ENCODE measurements at places on chromosomes 2 and 18.

- DNase-seq, result no peak
These were observed 276.5 kb downstream of the NBAS start for GRCh38 chr2:15284614-15285013.

GRCh38 chr2:107607054-107607453 is 219.6 kb upstream of the RGPD4 start:
- no peak for DNase-seq

GRCh38 chr2:151306621-151307020 is 17.2 kb upstream of the NMI start:
- no peak for DNase-seq

GRCh38 chr2:54290356-54291025 is 34.5 kb upstream of the TSPYL6 start:
- no peak for DNase-seq

- DNase-seq, result no peak
These were observed 26.6 kb upstream of the SPATS2L start for GRCh38 chr2:200279857-200280256.

DNA sequence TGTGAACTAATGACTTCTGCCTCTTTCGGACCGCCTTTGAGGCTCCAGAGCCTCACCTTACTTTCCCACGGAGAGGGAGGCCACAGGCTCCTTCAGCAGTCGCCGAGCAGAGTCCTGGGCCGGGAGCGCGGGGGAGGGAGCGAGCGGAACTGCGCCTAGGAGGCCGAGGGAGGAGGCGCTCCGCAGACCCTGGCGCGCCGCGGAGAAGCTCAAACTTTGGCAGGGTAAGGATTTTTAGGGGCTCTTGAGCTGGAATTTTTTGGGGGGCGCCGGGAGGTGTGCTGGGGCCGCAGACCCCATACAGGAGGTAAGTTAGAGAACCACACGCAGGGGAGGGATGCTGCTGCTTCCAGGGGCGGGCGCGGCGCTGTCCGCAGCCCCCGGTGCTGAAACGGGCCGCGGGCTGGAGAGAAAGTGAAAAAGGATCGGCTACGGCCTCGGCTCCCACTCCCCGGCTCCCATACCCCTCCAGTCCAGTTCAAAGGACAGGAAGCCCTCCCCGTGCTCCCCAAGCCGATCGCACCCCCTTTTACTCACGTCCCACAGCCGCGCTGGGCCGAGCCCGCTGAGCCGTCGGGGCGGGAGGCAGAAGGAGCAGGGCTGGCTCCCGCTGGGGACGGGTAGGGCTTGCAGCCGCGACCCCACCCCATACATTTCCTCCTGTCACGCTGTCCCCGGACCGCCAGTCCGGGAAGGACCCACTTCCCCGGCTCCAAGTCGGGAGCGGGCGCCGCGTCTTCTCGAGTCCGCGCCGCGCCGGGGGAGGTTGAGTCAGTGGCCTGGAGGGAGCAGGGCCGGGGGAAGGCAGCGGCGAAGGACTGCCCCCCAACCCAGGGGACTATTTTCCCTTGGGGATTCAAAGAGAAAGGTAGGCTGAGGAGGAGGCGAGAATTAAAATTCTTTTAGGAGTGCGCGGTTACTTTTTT is at the start of gene CNGA3:
Gene CNGA3 (plus strand): TSS at position 146 of the 926 bp plus-strand sequence. CDS start 23,520 bp downstream, outside the sequence.
- DNase-seq, result no peak

- DNase-seq, result no peak
These were observed 61.9 kb downstream of the LHCGR start for GRCh38 chr2:48693645-48694044.

DNA sequence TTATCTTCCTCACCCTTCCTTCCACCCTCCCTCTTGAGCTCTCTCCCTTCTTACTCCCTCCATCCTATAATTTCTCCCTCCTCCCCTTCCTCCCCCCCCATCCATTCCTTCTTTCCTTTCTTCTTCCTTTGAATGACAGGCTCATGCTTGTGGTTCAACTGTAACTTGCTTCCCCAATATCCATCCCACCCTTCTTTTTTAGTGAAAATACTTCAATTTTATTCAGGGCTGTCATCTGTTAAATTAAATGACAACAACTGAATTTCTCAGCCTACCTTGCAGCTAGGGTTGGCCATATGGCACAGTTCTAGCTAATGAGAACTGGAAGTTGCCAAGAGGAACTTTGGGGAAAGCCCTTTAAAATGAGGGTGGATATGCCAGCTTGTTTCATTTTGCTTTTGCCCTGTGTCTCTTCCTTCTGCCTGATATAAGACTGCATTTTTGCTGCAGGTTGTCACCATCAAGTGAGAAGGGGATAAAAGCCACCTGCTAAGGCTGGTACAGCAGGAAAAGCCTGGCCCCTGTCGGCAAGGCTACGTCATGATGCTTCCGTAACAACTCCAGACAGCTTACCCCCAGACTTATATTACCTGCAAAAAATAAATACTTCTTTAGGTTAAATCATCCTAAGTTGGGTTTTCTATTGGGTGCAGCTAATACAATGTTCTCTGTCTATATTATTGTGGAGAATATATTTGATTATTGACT is 121.8 kb downstream of the NXPH2 start:
- DNase-seq, result no peak

GRCh38 chr2:100862081-100862480 is 42.1 kb downstream of the NPAS2 start:
- DNase-seq, result no peak

DNA sequence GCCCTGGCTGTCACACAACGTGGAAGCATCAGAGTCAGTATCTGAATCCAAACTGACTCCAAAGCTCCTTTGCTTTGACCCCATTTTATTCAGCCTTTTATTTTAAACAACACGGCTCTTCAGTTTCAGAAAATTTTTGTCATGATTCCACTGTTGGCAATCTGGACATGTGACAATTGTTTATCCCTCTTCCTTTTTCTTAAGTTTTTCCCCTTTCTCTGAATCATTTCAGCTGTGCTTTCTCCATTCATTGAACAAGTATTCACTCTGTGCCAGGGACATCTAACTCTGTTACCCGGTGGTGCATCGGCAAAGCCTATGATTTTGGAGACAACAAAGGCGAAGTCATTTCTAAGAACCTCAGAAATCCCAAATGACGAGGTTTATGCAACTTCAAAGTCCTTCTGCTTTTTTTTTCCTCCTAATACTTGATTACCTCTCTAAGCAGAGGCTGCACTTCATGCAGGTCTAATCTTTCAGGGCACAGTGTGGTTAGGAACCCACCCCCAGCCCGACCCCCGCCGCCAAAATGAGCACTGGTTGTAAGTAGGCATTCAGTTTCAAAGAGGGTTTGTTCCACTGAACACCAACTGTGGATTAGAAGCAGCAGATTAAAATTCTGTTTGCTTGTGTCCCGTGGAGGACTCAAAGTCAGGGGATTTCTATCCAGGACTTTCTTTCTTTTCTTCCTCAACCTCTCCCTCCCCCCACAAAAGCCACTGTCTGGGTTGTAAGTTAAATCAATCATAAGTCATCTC is 18.6 kb downstream of the ST6GAL2 start:
- DNase-seq, result no peak

GRCh38 chr18:507636-508035 is 7.1 kb upstream of the COLEC12 start:
- no peak for DNase-seq

GRCh38 chr2:71277536-71278103 is 50.7 kb upstream of the PAIP2B start:
- no peak for DNase-seq

- DNase-seq, result no peak
These were observed 970.6 kb upstream of the ACVR2A start for GRCh38 chr2:146874260-146874658.

GRCh38 chr2:37928377-37928776 is 3.3 kb downstream of the RMDN2 start:
- no peak for DNase-seq

DNA sequence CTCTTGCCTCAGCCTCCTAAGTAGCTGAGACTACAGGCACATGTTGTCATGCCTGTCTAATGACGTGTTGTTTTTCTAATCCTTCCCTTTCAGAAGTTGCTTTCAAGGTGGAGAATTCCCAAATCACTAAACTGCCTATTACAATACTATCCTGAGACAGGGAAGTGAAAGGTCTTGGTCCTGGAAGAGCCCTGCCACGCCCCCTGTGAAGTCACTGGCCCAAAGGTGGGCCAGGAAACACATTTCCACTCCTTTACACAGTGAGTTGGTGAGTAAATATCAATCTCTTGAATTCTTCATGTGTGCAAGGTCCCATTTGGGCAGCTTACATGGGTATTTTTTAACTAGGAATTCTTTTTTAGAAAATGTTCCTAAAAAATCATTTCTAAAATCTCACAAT is 150.1 kb downstream of the THADA start:
- no peak for DNase-seq

DNA sequence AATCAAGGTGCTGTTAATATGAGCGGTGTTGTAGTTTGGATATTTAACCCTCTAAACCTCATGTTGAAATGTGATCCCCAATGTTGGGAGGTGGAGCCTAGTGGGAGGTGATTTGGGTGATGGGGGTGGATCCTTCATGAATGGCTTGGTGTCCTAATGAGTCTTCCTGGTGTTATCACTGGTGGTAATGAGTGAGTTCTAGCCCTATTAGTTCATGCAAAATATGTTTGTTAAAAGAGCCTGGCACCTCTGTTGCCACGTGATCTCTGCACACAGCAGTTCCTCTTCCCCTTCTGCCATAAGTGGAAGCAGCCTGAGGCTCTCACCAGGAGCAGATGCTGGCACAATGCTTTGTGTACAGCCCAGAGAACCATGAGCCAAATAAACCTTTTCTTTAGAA is 158.4 kb downstream of the FMNL2 start:
- DNase-seq, result no peak

GRCh38 chr2:131092458-131093005 is 728 bp downstream of the FAM168B start:
- DNase-seq, result no peak

DNA sequence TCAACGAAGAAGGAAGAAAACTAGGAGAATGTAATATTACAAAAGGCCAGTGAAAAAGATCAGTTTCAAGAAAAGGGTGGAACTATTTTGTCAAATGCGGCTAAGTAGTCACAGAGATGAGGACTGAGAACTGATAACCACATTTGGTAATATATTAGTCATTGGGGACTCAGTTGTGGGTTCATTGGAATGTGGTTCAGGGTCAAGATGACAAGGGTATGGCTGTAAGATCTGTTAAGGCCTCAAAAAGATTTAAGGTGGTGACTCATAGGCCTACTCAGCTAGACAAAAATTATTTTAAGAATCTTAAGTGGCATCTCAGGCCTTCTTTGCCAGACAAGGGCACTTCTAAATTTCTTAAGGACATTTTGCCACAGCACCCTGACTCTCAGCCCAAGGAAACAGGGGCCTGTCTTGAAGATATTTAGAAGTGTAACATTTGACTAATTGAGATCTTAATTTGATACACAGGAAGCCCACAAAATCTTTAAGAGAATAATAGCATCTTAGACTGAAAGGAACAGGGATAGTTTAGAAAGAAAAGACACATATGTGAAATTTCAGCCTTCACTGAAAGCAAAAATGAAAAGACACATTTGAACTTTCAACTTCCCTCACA is 81.3 kb downstream of the STRADB start:
- no peak for DNase-seq

DNA sequence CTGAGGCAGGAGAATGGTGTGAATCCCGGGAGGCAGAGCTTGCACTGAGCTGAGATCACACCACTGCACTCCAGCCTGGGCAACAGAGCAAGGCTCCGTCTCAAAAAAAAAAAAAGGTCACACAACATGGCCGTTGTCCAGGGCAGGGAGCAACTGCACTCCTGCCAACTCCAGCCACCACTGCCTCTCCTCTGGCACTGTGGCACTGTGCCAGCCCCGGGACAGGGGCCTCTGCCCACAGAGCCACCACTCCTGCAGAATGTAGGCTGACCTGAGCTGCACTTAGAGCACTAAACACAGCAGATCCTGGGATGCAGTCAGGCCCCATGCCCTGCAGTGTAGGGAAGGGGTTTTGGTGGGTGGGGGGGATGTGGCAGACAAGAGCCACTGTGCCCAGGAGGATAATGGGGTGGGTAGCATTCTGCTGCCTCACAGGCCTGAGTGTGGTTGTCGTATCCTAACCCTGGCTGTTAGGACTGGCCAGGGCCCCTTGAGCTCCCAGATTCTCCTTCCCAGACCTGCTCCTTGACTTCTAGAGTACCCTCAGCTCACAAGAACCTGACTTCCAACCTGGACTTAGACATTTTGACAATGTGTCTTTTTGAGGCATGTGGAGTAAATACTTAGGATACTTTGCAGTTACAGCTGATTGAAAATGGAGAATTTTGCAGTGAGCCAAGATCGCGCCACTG is 69.4 kb upstream of the SH3RF3 start:
- DNase-seq, result no peak

GRCh38 chr2:58350484-58350883 is 109.4 kb upstream of the FANCL start:
- DNase-seq, result no peak

- peak; percentile 58 for DNase-seq
These were observed 98.4 kb downstream of the UXS1 start for GRCh38 chr2:106095478-106096298.

- DNase-seq, result no peak
These were observed 937.7 kb downstream of the TRIB2 start for GRCh38 chr2:13654416-13654815.

All from T-helper 2 cell (primary cell).